Hematopoietic multipotent progenitor cell treated with erythropoietin and hydrocortisone succinate and interleukin-3 and kit ligand, for 6 days (in vitro differentiated cells): ENCODE measurements at places on chromosomes 16 and 17.

DNA sequence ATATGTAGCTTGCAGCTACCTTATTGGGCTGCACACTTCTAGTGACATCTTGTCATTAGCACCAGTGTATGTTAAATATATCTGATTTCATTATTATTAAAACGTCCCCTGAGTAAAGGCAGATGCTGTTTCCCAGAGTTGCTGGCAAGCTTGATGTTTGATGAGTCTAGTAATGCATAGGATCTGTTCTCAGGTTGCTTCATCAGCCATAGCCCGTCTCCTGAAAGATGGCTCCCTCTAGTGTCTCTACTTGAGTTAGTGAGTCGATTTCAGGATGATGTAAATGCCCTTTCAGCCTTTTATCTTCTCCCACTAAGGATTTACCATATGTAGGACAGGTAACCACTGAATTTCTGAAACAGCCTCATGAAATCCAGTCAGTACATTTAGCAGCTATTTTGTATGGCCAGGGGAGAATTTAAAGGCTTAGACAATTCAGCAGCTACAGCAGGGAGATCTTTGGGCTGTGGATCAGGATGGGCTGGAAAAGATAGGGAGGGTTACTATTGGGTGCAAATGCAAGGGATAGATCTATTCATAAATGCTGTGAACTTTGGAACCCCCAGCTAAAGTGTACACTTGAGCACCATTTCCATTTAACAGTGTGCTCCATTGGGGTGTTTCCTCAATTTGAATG lies 376.3 kb downstream of the CNTNAP4 start:
- peak; percentile 70 for DNase-seq

DNA sequence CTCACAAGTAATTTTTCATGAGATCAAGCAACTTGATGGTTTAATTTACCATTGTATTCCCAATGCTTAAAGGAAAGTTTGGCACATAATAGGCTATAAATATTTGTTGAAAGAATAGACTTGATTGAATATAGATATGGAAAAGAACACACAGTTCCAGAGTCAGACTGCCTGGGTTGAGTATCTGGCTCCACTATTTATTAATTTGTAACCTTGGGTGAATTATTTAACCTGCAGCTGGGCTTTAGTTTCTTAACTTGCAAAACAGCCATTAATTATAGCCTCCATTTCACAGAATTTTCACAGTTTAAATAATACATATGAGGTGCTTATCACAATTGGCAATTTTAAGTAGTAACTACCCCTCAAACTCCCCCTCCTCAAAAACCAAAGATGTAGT lies 73.6 kb downstream of the NCOR1 start:
- no peak for DNase-seq

GRCh38 chr16:49524216-49524946 lies 150.8 kb downstream of the C16orf78 start:
- DNase-seq: no peak

DNA sequence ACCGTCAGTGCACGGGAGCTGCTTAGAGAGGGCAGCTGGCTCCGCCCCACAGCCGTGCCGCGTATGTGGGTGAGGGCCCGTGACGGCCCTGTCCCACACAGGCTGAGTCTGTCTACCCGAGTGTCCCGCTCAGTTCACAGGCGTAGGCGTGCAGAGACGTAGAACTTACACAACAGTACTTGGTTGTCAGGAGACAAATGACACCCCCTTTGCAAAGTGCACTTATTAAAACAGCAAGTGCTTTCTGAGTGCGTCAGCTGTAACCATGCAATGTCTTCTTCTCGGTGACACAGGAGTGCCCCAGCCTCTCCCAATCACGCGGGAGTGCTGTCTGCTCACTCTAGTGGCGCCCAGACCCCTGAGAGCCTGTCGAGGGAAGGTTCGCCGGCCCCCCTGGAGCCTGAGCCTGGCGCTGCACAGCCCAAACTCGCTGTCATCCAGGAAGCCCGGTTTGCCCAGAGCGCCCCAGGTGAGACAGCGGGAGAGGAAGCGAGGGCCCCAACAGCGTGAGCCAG lies 64.2 kb downstream of the FOXK2 start:
- no peak for DNase-seq

GRCh38 chr17:13931111-13931526 lies 138.2 kb upstream of the COX10 start:
- peak; percentile 66 for DNase-seq
